ENCODE measurements at places on chromosomes 5 and 9.

- peak; percentile 99 for DNase-seq
Measured at GRCh38 chr9:86434039-86434726, 80.0 kb upstream of the TUT7 start.

- peak; percentile 83 for DNase-seq
Measured at GRCh38 chr5:54013556-54014194, 296.7 kb downstream of the ARL15 start.

- DNase-seq = peak; percentile 47
Measured at GRCh38 chr5:65790371-65791163, 68.6 kb downstream of the NLN start.

DNA sequence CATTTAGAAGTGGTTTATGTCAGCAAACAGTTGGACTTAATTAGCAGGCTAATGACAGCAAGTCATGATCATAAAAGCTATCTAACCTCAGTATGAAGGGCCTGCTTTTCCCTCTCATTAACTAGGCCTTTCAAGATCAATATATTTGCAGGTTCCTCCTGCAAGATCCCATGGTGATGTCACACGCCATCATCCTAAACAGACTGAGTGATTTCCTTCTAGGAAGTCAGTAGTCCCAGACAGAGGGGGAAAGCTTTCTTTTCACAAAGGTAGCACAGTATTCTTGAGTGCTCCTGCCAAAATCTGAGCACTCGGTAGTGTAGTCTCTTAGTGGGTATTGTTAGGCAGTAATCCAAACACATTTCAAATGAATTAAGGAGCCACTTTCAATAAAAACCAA, 52.5 kb downstream of the UIMC1 start:
- no peak for DNase-seq

GRCh38 chr5:130278136-130278535, 373.9 kb downstream of the CHSY3 start:
- no peak for DNase-seq

DNA sequence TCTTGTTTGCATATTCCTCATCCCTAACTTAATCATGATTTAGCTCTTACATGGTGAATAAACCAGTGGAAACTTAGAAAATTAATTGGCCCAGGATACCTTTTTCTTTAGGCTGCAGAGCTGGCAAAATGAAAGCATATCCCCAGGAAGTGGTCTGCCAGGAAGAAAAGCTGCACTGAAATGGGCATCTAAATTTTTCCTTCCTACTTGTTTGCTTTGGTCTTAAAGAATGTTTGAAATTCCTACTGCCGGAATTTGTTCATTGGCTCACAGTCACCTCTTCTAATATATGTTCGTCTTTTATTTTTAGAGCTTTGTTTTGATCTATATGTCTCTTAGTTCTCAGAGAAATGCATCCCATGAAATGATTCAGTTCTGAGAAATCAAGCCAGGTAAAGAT, 113.2 kb upstream of the ELL2 start:
- DNase-seq = no peak

GRCh38 chr5:172466062-172466461, 11.7 kb upstream of the SH3PXD2B start:
- DNase-seq = no peak

DNA sequence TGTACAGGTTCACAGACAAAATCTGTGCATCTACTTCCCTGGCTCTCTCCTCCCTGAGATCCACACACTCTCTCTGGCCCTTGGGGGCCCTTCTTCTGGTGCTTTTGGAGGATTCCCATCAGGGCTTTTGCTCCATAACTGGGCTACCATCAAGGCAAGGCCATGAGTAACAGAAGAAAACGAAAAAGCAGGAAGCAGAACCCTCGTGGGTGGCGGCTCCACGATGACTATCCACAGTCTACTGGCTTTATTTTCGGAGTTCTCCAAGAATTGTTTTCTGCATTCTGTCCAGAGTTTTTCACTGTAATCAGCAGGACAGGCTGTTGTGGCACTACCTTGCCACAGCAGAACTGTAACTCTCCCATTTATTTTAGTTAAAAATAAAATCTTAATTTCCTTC, 19.9 kb downstream of the PNPLA7 start:
- DNase-seq = no peak

GRCh38 chr5:1510151-1510561, 13.6 kb downstream of the LPCAT1 start:
- no peak for DNase-seq

- DNase-seq = no peak
Measured at GRCh38 chr5:108436696-108437095, 54.8 kb upstream of the FBXL17 start.

- no peak for DNase-seq
Measured at GRCh38 chr9:126916909-126917308, 2.3 kb downstream of the RALGPS1 start.

GRCh38 chr9:23172206-23172605, 653.8 kb downstream of the ELAVL2 start:
- DNase-seq = no peak

- DNase-seq = no peak
Measured at GRCh38 chr9:126874546-126875314, 14.3 kb downstream of the ZBTB34 start.

- no peak for DNase-seq
Measured at GRCh38 chr9:105713260-105714019, 19.1 kb downstream of the TMEM38B start.

GRCh38 chr5:126872561-126873354, 95.8 kb downstream of the LMNB1 start:
- DNase-seq = no peak

GRCh38 chr9:137509198-137509597, 41.0 kb downstream of the PNPLA7 start:
- no peak for DNase-seq
